ENCODE measurements at places on chromosomes 2 and 18. TPM values are rescaled to one million over a fixed set of nuclear protein-coding genes. Genes with fewer than 3 reads are reported as not detected.

Gene TBR1
- total RNA-seq: not detected

Gene BCL2
- 11.0 TPM for total RNA-seq

Gene TANC1
- 39.5 TPM for total RNA-seq

DNA sequence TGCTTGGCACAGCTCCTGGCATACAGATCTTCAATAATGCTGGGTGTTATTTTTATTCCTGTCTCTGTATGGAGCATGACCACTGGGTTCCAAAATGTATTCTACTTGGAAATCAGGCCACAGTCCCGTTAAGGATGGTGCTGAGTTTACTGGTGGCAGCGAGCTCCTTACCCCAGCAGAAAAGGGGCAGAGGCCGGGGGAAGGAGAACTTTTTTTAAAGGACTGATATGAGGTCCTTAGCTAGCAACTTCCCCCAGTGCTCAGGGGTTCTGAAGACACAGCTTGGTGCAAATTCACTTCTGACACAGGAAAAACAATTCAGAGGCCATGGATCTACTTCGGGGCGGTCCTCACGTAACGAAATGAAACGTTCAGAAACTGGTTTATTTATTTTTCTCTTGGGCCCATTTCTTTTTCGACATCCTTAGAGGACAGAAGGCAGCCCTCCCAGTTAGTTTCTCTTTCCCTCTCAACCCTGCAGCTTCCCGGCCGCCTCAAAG is 872 bp downstream of the RDH14 start:
- no peaks in the 10 kb centered on the region for H3K27me3 ChIP-seq
- peak overlapping the region; percentile 80 for H3K4me3 ChIP-seq
- no peak for DNase-seq
- peaks cover 9% of the 10 kb centered on the region for H3K36me3 ChIP-seq

DNA sequence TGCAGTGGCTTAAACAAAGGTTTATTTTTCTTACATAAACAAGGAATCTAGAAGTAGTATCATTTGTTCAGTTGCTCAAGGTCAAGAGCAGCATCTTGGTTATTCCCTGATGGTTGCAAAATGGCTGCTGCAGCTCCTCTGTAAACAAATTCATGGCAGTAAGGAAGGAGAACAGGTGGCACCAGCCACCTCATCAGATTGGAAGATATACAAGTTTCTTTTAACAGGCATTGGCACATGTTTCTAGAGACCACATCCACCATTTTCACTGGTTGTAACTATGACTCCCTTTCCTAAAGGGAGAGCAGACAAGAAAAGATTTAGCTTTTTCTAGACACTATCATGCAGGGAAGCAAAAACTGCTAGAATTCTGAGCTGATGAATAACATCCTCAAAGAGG is 46.3 kb downstream of the PKDCC start:
- H3K4me3 ChIP-seq: no peak overlapping the region
- no peak overlapping the region for H3K27ac ChIP-seq
- DNase-seq: no peak
- no peaks in the 10 kb centered on the region for H3K36me3 ChIP-seq

GRCh38 chr2:47079515-47080412 is 75.3 kb downstream of the STPG4 start:
- H3K4me3 ChIP-seq: no peak overlapping the region
- no peaks in the 10 kb centered on the region for H3K27me3 ChIP-seq
- peaks cover 4% of the 10 kb centered on the region for H3K36me3 ChIP-seq
- peaks cover 71% of the 10 kb centered on the region for H3K4me1 ChIP-seq

DNA sequence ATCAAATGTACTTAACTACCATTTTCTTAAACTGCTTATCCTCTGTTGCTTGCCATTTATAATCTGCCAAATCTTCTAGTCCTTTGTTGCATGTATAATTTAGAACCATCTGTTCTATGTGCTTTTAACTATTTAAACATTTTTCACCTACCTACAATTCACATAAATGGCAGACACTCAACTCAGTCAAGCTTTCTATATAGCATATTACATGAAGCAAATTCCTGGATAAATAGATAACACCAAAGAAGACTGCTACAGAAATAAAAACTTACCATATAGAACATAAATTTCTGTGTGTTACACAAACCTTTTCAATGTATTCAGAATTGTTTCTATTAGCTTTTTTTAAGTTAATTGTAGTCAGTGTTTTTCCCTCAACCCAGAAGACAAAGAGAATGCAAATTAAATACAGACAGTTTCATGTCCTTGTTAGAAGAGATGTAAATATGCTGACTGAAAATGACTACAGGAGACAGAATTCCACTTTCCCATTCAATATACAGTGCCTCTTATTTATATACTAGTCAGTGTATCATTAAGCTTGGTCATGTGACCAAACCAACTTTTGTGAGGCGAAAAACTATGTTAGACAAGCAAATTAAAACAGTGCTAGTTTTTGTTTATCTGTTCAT is 2.6 kb downstream of the BAZ2B start:
- peak overlapping the region; percentile 67 for H3K4me3 ChIP-seq
- no peaks in the 10 kb centered on the region for H3K36me3 ChIP-seq
- H3K27ac ChIP-seq: peak overlapping the region; percentile 98

- no peaks in the 10 kb centered on the region for H3K36me3 ChIP-seq
- no peak overlapping the region for H3K27ac ChIP-seq
- no peak overlapping the region for H3K4me3 ChIP-seq
- no peak for DNase-seq
- H3K27me3 ChIP-seq: no peaks in the 10 kb centered on the region
- peaks cover 22% of the 10 kb centered on the region for H3K4me1 ChIP-seq
Measured at GRCh38 chr2:235690082-235690808, 196.4 kb downstream of the AGAP1 start.

DNA sequence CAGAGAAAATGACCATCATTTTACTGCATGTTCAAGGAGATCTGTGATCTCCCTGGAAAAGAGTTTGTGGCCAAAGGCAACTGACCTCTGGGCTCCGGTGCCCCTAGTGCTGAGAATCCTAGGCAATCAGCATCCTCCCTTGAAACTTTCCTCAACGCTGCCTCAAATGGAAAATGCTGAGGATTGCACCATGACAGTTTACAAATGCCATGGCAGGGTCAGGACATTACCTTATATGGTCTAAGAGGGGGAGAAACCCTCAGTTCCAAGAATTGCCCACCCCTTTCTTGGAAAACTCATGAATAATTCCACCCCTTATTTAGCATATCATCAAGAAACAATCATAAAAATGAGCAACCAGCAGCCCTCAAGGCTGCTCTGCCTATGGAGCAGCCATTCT is 48.3 kb downstream of the ALPK2 start:
- no peaks in the 10 kb centered on the region for H3K4me1 ChIP-seq
- no peak overlapping the region for H3K4me3 ChIP-seq
- no peaks in the 10 kb centered on the region for H3K36me3 ChIP-seq
- H3K27me3 ChIP-seq: no peaks in the 10 kb centered on the region
- DNase-seq: no peak

- no peaks in the 10 kb centered on the region for H3K36me3 ChIP-seq
- DNase-seq: no peak
- H3K4me3 ChIP-seq: no peak overlapping the region
- H3K4me1 ChIP-seq: no peaks in the 10 kb centered on the region
- H3K27me3 ChIP-seq: no peaks in the 10 kb centered on the region
Measured at GRCh38 chr2:54773838-54774237, 50.4 kb downstream of the EML6 start.
